CD4-positive, alpha-beta T cell treated with Interleukin-17A for 1 hour (primary cell): ENCODE measurements at places on chromosomes 3 and 15.

- DNase-seq = no peak
These were observed 9.6 kb downstream of the KBTBD13 start for GRCh38 chr15:65085990-65086679.

DNA sequence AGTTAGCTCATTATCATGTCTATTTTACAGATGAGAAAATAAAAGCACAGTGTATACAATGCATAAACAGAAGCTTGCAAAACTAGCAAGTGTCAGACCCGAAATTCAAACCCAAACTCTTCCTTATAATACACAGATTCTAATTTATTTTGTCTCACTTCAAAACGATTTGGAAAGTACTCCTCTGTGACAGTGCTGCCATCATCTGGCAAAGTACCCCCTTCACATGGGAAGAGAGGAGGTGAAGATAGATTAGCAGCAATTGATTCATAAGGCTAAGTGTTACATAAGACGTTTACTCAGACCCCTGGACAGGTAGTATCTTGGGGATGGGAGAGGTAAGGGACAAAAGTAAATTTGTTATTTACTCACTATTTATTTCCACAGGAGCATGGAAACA, 744.0 kb upstream of the SGO1 start:
- no peak for DNase-seq

DNA sequence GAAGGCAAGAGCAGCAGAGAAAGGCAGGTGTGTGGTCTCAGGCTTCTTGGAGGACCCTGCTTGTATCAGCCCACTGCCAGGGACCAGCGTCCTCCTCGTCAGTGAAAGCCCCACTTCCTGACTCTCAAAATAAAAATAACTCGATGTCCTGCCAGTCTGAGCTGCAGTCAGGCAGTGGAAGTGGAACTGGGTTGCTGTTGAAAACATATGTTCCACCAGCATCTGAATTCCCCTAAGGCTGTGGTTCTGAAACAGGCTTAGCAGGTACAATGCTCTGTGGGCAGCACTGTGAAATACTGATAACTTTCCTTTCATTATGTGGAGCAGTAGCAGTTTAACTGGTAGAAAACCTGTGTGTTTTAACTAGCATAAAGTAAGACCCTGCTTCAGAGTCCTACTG, 121.6 kb upstream of the EIF1B start:
- DNase-seq = no peak

- DNase-seq = peak; percentile 64
These were observed 6.0 kb upstream of the SLC28A1 start for GRCh38 chr15:84878504-84878903.

DNA sequence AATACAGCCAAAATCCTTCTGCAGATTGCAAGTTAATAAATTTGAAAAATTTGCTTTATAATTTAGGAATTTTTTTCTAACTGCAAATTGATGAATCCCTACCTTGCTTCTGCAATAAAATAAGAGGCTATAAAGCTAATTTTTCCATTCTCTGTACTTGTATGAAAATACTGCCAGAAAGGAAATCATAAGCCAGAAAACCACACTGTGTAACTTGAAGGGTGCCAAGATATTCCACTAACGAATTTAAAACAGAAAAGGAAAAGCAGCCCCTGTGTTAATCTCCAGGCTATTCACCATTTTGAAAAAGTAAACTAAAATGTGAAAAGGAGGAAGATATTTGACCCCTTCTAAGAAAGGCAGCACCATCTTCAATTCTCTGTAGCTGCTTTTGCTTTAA, 557.9 kb upstream of the ZNF385D start:
- DNase-seq = no peak

- no peak for DNase-seq
These were observed 92.3 kb downstream of the FRMD5 start for GRCh38 chr15:44102675-44103254.

DNA sequence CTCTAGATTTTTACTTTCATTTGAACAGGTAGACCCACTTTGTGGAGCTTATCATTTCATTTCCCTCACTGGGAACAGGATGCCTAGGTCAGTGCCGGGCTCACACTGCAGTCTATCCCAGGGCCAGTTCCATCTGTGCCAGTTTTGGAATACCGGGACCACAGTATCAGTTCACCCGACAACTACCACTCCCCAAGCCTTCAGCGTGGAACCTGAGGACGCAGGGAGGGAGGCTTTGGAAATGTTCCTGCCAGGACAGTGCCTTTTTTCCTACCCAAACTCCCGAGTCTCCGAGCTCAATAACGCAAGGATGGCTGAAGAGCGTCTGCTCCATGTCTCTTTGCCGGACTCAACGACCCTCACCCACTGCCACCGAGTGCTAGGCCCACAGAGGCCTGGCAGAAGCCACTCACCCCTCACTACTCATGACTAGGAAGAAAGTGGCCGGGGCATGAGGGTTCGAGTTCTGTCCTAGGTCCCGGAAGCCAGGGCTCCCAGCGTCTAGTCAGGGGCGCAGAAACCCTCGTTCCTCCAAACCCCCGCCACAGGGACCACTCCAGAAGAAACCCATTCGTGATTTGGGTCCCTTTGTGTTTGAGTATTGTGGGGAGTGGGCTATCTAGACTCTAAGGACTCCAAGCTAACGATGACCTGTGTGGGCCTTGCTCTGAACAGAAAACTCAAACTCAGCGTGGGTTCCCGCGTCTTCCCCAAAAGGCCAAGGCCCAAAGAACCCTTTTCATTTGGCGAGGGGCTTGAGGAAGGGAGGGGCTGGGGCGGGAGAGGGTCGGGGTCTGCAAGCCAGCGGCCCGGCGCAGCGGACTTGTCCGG, 11.4 kb downstream of the ZIC1 start:
- DNase-seq = no peak

DNA sequence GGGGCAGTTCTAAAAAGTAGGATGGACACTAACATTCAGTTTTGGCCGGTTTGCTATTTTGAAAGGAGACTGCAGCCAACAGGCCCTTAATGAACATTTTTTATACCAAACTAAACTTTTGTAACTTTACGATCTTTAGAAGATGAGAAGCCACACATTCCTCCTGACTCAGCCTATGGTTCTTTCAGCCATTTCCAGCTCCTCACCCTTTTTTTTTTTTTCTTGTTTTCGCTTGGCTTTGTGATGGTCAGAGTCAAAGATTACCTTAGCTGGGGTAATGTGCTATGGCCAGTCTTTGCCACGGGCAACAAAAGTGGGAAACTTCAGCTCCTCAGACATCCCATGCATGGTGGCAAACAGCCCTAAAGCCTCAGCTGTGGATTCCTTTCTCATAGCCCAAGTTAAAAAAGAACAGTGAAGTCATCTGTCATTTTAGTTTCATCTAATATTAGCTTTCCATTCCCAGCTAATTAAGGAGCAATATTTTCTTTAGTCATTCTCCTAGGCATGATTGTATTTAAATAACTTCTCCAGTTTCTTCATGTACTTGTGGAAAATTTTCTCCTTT, 368.7 kb downstream of the MFSD1 start:
- DNase-seq = no peak

- DNase-seq = no peak
These were observed 3.7 kb downstream of the BOC start for GRCh38 chr3:113214917-113215595.

- DNase-seq = no peak
These were observed 391.0 kb upstream of the RARB start for GRCh38 chr3:25037049-25037547.

DNA sequence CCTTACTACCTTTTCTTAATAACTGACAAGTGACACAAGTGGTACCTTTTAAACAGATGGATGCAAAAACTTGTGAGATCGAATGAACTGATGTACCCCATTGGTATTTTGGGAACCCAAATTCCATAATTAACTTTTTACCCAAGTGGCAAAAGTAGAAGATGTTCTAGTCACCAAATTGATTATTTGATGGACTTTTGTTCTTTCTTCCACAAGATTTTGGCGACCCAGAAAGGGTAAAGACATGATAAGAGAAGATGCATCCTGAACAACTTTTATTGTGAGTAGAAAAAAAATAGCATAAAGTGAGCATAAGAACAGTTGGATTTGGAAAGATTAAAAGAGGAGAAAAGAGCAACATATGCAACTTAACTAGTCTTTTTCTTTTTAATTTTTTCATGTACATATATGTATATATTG, 159.5 kb downstream of the TIGIT start:
- DNase-seq = no peak

DNA sequence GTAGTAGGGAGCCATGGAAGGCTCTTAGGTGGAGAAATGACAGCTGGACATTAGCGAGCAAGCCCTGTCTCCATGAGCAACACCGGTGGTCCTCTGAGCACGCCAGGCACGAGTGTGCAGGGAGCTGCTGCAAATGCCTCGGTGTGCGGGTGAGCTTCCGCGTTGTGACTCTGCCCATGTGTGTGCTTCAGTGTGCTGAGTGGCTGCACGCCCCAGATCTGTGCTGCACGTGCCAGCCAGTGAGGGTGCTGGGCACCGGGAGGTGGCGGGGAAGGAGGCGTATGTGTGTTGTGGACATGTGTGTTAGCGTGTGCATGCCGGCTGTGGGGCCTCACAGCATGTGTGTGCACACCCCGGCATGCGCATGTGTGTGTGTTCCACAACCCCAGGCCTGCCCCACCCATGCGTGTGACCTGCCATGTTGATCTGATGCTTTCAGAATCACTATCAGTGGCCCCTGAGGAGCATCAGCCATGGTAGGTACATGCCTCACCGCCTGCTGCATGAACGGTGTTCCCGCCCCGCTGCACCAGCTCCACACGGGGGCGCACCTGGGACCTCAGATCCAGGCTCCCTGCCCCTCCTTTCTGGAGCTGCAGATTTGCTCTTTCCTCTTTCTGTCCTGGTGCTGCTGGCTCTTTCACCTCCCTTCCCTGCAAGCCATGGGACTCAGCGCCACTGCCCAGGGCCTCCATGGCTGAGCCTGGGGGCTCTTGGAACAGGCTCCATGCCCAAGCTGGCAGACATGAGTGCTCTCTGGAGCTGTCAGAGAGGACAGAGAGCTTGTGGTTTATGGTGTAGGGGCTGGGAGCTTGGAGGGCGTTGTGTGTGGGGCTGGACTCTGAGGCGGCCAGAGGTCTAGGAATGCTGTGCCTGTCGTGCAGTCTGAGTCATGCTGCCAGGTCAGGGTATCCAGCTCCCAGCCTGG, 169.4 kb downstream of the TBC1D2B start:
- peak; percentile 10 for DNase-seq

DNA sequence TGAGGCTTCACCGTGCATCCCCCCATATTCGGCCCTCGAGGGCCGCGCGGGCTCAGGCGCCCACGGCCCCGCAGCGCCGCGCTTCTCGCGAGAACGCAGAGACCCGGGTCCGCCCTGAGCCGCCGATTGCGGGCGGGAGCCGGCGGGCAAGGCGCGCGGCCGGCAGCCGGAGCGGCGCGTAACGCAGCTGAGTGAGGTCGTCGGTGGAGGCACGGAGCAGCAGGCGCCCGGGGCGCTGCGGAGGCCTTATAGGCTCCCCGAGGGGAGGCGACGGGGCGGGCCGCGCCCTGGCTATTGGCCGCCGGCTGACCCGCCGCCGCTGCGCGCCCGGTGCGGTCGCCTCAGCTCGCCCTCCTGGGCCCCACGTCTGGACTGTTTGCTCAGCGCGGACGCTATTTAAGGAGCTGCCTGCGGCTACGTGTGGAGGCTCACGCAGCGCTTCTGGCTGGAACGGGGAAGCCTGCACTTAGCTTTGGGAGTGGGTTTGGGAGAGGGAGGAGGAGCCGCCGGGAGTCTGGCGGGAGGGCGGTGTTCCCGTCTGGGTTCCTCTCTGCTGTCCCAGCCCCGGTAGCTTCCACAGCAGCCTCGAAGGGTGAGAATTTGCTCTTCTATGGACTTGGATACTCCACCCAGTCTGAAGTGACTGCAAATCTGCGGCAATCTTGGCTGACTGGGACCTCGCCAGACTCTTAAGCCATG, at the start of gene PLOD2:
TSS of gene PLOD2 (minus strand) at position 221 of the 699 bp plus-strand sequence. CDS start at position 26, 195 bp downstream.
- no peak for DNase-seq

DNA sequence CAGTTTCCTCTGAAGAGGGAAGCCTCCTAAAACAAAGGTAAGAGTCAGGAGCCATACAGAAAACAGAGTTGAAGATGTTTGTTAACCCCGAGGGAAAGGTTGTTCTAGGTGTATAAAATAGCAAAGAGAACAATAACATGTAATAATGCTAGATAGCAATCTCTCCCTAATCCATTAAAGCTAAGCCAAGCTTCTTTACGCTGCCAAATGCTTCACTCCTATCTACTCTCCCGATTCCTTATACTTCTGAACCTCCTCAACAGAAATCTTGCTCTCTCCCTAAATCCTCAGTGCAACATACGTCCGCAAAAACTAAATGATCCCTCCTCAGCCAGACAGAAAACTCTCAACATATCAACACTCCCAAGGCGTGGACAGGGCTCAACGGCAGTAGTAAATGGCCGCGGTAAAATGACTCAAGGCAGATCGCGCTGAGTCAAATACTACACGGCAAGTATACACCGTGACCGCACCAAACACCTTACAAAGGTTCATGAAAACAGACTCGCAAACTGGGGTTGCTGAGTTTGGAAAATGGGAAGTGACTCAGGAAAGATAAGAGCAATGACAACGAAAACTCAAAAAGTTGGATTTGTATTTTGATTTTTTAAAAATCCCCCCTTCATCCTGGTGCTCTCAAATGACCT, 682 bp downstream of the CLDND1 start:
- DNase-seq = peak; percentile 60

- DNase-seq = no peak
These were observed 267.2 kb downstream of the GABRG3 start for GRCh38 chr15:27238209-27238608.

- no peak for DNase-seq
These were observed 16.6 kb upstream of the SEMA3F start for GRCh38 chr3:50138266-50139200.

GRCh38 chr3:123818921-123819429, 65.2 kb downstream of the MYLK start:
- no peak for DNase-seq

DNA sequence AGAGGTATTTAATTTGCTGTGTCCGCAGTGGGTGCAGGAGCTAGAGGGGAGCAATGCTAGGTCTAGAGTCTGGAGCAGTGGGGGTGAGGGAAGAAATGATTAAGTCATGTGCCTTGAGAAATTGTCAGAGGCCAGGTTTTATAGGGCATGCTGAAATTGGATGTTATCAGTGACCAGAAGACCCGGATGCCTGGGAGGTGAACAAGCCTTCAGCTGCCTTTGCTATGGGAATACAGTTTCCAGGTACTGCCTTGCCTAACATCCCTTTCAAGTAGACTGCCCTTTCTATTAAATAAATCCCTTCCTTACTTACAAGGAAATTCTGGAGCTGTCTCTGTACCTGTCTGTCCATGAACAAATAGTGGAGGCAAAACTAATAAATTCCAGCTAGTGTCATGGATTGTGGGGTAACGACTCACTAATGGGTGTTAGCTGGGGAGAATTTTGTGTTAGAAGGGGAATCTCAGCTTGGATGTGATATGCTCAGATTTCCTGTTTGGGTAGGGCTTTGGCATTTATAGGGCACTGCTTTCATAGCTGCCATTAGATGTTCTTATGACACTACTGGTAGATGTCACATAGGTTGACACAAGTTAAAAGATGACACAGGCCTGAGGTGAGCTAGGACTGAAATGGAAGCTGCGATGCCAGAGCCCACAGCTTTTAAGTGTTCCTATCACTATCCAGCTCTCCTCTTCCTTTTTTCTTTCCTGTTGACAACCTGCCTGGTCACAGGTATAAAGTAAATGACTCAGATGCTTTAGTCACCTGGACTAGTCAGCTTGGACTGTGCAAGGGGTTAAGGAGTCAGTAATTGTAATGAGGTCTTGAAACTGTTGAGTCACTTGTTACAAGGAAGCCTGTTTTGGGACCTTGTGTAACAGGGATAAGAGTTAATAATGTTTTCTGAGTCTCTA, 21.3 kb downstream of the CHD2 start:
- DNase-seq = no peak
